ENCODE measurements at places on chromosomes 1 and 21. TPM values are rescaled to one million over a fixed set of nuclear protein-coding genes. Genes with fewer than 3 reads are reported as not detected.

DNA sequence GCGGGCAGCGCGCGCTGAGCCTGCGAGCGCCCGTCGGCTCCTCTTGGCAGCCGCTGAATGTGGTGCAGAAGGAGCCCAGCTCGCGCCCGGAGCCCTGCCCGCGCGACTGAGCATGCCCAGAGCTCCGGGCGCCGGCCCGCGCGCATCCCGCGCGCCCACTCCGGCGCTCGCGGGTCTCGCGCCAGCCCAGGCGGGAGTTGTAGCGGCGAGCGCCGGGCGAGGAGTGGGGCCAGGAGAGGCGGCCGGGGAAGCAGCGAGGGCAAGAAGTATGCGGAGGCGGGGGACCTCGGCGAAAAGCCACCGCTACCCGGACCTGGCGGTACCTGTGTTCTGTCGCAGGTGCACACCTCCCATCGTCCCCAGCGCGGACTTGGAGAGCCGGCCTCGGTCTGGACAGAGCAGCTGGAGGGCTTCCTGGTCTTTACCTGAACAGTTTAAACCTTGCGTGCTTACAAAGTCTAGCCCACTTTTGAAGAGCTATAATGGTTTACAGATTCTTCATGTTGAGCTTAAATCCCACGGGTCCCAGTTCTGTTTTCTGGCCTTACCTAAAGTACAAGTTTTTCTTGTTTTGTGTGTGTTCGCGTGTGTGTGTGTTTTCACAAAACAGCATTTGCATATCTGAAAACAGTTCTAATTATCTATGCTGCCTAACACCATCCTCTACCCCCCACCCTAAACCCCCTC is at the start of gene DDAH1:
Gene DDAH1 (minus strand): TSS at position 61 of the 687 bp plus-strand sequence. CDS start 114 bp downstream, outside the sequence.
- DNase-seq = no peak

DNA sequence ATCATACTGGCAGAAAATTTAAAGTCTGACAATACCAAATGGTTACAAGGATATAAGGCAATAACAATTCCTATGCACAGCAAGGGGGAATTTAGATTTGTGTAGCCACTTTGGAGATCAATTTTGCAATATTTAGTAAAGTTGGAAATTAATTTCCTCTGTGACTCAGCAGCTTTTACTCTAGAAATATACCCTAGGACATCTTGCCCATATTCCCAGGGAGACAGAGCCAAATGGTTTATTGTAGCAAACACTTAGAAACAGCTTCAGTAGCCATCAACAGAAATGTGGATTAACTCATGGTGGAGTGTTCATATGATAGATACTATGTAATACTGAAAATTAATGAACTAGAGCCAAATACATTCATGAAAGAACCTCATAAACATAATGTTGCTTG is 104.6 kb downstream of the BACH1 start:
- no peak for DNase-seq

DNA sequence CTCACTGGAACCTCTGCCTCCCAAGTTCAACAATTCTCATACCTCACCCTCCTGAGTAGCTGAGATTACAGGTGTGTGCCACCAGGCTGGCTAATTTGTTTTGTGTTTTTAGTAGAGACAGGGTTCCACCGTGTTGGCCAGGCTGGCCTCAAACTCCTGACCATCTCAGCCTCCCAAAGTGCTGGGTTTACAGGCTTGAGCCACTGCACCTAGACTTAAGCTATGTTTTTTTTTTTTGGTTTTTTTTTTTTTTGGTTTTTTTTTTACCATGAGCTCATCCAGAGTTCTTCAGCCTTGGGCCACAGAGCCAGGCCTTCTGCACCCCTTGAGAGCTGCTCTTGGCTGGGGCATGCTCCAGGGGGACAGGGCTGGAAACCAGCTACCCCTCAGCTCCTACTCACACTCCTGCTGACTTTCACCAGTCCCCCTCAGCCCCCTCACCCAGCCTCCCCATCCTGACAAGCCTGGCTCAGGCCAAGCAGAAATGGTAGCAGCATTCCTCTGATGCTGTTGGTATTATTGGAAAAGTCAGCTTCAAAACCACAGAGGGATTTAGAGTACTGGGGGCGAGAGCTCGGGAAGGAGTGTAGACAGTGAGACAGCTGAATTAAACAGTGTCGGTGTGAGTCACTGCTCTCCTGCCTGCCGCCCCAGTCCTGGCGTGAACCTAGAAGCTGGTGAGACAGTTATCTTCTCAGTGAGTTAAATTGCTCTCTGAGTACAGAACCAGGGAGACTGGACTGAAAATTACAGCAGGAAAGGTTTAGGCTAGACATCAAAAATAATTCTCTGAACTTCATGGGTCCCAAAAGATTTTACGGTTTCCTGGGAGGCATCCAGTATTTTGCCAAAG is 63.7 kb downstream of the NAV1 start:
- DNase-seq = no peak

DNA sequence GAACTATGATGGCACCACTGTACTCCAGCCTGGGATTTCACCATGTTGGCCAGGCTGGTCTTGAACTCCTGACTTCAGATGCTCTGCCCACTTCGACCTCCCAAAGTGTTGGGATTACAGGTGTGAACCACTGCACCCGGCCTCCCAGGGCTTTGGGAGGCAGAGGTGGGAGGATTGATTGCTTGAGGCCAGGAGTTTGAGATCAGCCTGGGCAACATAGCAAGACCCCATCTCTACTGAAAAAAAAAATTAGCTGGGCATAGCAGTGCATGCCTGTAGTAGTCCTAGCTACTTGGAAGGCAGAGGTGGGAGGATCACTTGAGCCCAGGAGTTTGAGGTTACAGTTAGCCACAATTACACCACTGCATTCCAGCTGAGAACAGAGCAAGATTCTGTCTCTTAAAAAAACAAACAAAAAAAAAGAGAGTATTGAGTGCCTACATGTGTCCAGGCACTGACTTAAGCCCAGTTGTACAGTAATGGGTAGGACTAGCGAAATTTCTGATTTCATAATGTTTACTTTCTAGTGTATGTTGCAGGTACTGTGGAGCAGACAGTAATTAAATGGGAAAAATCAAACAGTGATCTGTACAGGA is 4.2 kb downstream of the MANEAL start:
- no peak for DNase-seq

DNA sequence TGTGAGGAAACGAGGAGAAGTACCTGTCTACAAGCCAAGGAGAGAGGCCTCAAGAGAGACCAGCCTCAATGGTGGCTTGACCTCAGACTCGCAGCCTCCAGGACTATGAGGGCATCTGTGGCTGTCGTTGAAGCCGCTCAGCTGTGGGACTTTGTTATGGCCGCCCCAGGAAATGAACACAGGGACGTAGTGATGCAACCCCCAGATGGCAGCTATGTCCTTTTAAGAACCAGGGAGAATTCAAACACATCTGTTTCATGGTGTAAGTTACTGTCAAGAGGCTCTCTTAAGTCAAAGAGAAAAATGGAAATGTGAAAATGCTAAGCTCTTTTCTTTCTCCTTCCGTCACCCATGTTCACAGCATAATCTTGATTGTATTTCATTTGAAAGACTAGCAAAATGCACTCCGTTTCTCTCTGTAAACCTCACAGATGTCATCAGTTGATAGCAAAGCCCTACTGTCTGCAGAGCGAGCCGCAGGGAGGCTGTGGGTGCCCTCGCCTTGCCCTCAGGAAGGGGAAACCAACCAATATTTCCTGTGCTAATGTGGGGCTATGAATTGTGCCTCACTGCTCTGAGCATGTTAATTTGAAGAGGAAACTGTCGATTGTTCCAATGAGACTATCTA is 21.3 kb downstream of the UBASH3A start:
- DNase-seq = no peak

DNA sequence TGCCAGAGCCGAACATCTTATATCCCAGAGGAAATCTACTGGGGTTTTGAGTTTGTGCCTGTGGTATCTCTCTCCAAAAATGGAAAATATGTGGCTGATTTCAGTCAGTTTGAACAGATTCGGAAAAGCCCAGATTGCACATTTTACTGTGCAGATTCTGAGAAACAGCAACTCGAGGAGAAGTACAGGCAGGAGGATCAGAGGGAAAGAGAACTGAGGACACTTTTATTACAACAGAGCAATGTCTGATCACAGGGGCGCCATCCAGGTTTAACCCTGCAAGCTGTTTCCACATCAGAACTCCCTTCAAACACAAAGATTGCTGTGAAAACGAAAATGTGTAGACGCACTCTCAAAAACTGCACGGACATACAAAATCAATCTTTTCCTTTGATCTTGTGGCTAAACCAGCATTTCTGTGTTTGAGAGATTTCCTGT is 43.4 kb downstream of the KCNJ15 start:
- DNase-seq = no peak

DNA sequence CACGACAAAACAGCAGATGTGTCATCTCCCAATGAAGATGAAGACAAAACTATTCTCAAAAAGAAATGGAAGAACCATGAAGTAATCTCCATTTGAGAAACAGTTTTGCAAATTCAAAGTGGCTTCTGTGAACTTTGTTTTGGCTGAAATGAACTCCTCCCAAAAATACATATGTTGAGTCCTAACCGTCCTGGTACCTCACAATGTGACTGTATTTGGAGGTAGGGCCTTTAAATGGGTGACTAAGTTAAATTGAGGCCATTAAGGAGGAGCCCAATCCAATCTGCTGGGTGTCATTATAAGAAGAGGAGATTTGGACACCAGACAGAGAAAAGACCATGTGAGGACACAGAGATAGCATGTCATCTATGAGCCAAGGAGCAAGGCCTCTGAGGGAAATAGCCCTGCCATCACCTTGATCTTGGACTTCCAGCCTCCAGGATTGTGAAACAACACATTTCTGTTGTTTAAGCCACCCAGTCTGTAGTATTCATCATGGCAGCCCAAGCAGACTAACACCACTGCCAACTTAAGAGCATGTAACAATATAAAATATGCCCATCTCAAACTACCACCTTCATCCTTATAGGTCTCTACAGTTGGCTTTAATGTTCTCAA is 38.3 kb upstream of the KCNE1 start:
- DNase-seq = no peak

- DNase-seq = no peak
Observed at GRCh38 chr1:212581034-212581433, 27.5 kb upstream of the ATF3 start.

DNA sequence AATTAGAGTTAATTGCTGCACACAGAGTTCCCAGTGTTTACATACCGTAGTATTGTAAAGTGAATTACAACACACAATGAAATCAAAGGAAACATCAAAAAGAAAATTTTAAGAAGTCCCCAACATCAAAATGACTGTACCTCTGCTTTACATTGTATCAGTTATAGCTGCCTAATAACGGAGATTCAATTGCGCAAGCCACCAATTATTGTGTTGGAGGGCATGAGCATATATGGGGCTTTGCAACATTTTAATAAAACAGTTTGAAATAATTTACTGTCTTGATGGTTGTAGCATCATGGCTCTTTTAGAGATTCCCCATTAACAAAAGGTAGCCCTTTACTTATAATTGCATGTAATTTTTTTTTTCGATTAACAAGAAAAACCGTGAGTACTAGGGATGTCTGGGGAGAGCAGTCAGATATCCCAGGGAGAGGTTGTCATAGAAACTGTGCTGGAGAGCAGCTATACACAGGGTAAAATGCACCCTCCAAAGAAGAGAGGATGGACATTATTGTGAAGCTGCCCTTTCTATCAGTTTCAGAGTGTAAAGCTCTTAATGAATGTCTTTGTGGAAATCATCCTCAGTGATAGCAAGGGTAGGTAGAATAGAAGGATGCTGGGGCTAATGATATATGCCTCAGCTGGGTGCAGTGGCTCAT is 55.9 kb upstream of the BTG3 start:
- DNase-seq = no peak

DNA sequence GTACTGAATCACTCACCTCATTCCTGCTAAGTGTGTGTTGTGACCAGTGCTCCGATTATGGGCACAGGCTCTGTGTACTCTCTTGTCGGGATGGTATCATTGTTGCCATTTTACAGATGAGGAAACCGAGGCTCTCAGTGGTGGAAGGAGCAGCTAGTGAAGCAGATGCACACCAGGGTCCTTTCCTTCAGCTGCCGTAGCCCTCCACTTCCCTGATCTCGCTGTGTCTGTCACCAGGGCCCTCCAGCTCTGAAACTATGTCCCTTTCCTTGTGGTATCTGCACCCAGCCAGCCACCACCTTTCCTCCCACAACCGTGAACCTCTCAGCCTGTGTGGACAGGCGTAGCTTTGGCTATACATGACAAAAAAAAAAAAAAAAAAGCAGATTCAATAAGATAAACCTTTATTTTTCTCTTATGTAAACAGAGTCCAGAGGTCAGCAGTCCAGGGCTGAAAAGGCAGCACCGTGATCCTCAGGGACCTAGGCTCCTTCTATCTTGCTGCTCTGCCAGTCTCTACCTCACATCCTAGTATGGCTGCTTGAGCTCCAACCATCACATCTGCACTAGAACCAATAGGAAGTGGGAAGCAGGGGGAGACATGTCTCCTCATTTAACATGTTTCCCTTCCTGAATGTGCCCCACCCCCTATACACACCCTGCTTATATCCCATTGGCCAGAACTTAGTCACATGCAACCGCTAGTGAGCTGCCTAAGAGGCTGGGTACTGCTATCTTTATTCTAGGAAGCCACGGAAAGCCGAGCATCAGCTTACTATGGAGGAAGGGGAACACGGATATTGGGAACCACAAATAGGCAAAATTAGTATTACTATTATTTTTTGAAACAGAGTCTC is 44.3 kb downstream of the TMEM51 start:
- no peak for DNase-seq

DNA sequence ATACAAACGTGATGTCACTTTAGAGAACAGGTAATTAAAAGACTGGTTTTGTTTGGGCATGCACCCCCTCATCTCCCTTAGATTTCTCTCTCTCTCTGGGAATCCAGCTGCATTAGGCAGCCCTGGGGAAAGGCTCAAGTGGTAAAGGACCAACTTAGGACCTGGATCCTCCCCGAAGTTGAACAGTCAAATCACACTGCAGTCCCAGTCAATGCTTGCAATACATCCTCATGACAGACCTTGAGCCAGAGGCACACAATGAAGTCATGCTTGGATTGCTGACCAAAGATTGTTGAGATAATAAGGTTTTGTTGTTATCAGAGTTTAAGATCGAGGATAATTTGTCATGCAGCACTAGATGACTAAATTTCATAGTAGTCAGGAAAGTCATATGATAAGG is 1285.8 kb upstream of the NCAM2 start:
- no peak for DNase-seq

DNA sequence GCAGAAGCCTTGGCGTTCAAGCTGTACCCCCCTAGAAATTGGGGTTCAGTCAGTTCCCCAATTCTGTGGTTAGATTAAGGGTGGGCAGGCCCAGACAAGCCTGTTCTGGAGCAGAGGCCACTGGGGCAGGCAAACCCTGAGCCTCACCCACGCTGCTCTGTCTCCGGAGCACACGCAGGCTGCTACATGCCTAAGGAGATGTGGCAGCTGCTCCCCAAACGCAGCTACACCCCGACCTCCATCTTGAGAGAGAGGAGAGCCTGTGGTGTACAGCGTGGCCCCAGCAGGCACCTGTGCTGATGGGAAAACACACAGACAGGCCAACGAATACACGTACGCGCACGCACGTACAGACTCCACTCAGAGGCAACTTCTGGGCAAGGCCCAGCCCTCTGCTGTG is 33.9 kb upstream of the GRHL3 start:
- DNase-seq = no peak

The TNNI3K gene
- 1.0 TPM for polyA plus RNA-seq

The AGT gene
- 16.0 TPM for polyA plus RNA-seq

The PROK1 gene
- polyA plus RNA-seq = 0.08 TPM

The BCAR3 gene
- 24.5 TPM for polyA plus RNA-seq

The NUP210L gene
- 0.03 TPM for polyA plus RNA-seq

The LCE6A gene
- not detected for polyA plus RNA-seq

The SLAMF9 gene
- not detected for polyA plus RNA-seq

Data from right renal cortex interstitium (tissue), 3 donors.